ENCODE measurements at places on chromosomes 16 and 17.

GRCh38 chr17:79887451-79887991, 48.3 kb upstream of the CBX4 start:
- DNase-seq: no peak

DNA sequence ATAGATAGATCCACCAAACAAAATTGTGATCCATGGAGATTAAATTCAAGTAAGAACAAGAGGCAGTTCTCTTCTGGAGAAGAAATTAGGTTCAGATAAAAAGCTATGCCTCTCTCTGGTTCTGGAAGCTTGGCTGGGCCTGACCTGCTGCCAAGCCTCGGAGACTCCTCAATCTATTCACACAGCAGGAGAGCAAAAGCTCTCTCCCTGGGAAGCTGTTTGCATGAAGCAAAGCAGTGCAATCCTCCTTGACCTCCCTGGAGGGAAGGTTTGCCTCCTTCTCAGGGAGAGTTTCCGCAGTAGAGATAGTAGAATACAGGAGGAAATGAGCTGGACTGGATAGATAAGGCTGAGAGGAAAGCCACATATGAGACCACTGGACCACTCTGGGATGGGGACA, 78.1 kb upstream of the GNAO1 start:
- no peak for DNase-seq

DNA sequence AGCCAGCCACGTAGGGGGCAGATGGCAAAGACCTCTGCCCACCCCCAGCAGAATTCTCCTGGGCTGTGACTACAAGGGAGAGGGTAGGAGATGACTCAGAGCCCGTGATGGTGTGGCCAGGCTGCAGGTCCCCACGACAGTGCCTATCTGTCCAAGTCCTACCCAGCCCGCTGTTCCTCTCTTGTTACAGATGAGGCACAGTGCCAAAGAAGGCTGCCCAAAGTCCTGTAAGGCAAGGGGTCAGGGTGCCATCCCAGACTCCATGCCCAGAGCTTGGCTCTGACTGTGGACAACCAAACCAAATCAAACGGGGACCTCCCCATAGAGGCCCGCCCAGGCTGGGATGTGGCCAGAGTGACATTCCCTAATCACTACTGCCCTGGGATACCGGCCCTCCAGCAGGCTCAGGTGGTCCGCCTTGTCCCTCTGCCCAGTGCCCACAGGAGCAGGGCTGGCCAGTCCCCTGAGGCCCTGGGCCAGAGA, 12.6 kb upstream of the BCAR1 start:
- no peak for DNase-seq

- no peak for DNase-seq
Measured at GRCh38 chr17:44324092-44324570, 492 bp downstream of the SLC25A39 start.

- no peak for DNase-seq
Measured at GRCh38 chr17:42906772-42907446, 6.3 kb downstream of the G6PC1 start.

DNA sequence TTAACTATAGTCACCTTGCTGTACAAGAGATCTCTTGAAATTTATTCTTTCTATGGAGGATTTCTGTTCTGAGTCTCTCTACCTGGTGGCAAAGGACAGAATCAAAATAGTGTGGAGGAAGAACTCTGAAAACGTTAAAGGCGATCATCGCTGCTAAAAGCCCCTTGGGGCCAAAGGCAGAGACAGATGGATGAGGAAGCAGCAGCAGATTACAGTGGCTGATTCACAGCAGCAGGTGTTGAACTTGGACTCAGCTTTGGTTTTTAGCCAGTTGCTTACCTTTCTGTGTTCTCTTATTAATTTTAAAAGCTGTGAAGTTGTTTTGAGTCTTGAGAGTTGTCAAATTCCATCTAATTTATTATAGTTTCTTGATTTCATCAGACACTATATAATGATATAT, 956.1 kb upstream of the GOT2 start:
- DNase-seq: no peak

DNA sequence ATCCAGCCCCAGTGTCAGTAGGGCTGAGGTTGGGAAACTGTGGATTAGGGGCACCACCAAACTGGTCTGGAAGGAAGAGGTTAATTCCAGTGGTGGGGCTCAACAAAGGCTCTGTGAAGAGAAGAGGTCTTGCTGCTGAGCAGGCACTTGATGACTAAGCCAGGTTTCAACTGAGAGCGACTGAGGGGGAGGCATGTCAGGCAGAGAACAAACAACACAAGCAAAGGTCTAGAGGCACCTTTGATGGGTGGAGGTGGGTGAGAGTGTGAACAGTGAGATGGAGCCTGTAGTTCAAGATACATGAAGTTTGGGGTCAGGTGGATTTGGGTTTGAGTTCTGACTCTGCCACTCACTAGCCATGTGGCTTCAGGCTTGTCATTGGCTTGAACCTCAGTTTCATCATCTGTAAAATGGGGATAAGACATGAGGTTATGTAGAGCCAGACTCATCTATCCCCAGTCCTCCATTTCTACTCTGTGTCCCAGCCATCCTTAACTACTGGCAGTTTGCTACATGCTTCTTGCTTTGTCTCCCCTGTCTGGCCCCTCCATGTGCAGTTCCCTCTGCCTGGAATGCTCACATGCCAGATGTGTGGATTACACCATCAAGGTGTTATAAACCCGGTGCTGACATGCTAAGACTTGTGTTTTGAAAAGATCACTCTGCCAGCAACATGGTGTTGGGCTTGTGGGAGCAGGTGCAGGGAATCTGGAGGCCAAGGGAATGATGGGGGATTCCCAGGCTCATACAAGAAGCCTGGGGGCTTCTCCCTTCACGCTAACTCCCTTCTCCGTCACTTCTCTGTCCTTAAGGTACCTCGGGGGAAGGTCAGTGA, 3.0 kb upstream of the RMI2 start:
- no peak for DNase-seq

GRCh38 chr16:11330526-11331237, 14.6 kb upstream of the RMI2 start:
- no peak for DNase-seq

GRCh38 chr16:54356391-54356790, 69.8 kb upstream of the IRX3 start:
- DNase-seq: no peak
